Stimulated activated CD8-positive, alpha-beta memory T cell treated with anti-CD3 and anti-CD28 coated beads, Interleukin-7, amount 100 ng/mL, for 1 hour (primary cell): ENCODE measurements at places on chromosomes 3 and 15.

- no peak for DNase-seq
Observed at GRCh38 chr3:99579246-99579645, 59.1 kb upstream of the COL8A1 start.

GRCh38 chr3:101375586-101375985 lies 55.2 kb upstream of the IMPG2 start:
- DNase-seq, result no peak

GRCh38 chr3:127413318-127413673 lies 125.5 kb upstream of the PRR20G start:
- no peak for DNase-seq

- DNase-seq, result no peak
Observed at GRCh38 chr3:172040981-172041963, 1.9 kb downstream of the FNDC3B start.

DNA sequence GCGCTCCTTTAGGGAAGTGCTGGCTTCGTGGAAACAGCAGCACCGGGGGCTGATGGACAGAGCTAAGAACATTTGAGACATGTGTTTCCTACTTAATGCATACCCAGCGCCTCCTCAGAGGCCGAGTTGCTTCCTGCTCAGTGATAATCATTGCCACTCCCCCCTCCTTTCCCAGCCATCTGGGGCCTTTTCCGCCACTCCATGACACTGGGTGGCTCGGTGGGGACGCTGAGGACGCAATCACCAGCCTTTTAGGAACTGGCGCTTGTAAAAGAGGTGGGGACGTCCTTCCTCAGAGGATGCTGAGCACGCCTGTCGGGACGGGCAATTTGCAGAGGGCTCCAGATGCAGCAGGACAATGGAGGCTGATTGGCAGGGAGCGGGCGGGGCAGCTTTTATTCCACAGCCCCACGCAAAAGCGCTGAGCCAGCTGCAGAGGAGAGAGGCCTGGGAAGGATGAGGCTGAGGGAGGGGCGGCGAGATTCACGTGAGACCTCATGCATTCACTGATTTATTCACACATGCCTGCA lies 22.2 kb upstream of the IQSEC1 start:
- no peak for DNase-seq

DNA sequence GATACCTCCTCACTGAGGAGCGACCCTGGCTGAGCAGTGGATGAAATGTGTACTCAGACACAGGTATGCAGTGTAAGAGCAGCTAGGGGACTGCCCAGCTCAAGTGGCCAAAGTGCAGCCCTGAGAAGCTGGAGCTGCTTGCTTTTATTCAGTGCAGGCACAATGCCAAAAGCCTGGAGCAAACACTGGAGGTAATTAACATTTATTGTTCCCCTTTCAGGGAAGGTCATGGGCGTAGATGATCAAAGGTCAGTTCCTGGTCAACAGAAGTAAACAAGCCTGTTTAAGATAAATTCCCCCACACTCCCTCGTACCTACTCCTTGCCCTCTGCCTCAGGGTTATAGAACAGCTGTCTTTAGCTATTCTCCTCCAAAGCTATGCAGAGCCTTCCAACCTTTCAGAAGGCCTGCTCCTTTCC lies 17.5 kb downstream of the PLA2G4F start:
- no peak for DNase-seq

DNA sequence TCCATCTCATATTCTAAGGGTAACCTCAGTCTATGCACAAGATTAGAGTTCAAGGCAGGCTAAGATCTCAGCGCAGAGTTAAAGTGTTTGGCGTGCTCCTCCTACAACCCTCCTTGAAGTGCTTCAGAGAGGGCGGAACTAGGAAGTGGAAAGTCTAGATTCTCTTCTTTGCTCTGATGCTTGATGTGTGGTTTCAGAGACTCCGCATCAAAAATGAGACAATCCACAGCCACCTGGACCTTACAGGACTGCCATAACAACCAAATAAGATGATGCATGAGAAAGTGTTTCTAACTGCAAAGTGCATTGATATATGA lies 161.3 kb upstream of the ATP11B start:
- no peak for DNase-seq

- no peak for DNase-seq
Observed at GRCh38 chr3:31481697-31482096, 51.0 kb upstream of the STT3B start.

GRCh38 chr15:77702211-77702957 lies 69.7 kb upstream of the LINGO1 start:
- no peak for DNase-seq

- DNase-seq, result no peak
Observed at GRCh38 chr3:6697722-6698121, 163.2 kb upstream of the GRM7 start.

GRCh38 chr3:113231391-113231790 lies 20.0 kb downstream of the BOC start:
- DNase-seq, result no peak

GRCh38 chr15:68593828-68594532 lies 15.2 kb downstream of the CORO2B start:
- DNase-seq, result no peak

- DNase-seq, result no peak
Observed at GRCh38 chr3:141430316-141430715, 56.5 kb upstream of the RASA2 start.

DNA sequence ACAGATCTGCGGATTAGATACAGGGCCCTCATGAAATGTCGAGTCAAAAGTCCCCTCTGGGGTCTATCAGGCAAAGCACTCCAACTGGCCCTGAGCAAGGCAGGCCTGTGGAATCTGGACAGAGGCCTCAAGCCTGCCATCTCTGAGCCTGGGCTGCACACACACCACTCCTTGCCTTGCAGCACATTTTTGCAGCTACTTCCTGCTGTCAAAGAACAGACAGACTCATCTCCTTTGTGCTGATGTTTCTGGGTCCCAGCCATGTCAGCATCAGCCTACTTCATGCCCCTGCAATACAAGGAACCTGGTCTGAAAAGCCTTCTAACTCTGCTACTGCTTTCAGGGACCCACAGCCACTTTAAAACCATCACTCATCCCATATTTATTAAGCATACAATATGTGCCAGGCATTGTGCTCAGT lies 60.6 kb upstream of the IL12A start:
- no peak for DNase-seq

DNA sequence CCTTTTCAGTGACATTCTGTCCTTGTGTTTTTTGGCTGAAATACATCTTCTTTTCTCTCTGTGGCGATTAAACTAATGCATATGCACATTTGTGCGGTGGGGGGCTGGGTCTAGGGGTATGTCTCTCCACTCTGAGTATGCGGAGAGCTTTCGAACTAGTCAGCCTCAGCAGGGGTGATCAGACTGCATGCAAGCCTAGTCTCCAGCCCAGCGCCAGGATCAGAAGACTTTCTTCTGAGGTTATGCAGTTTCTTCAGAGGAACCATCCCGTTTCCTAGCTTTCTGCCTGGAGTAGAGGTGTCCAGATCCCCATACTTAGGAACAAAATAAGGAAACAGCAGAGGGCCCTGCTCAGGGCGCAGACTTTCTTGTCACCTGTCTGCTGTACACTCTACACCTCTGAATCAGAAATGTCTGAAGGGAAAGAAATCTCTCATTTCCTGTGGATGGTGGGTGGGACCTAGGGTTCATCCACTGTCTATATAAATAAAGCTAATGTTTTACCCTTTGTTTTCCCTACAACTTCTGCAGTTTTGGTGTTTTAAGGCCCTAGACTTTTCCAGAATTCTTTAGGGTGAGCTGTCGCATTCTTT lies 230.4 kb downstream of the ABHD5 start:
- DNase-seq, result no peak

DNA sequence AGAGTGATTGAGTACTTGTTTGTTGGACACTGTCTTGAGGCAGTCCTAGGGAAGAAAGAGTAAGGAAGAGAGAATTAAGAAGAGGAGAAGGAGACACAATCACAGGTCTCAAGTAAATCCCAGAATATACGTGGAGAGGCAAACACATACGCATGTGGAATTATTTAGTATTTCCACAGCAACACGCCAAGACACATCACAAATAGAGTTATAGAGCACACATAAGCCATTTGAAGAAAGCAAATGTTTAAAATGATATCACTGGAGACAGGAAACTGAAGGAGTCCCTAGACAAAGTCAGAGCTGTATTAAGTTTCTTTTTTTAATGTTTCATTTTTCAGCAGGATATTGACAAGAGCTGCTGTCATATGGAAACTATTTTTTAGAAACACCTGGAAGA lies 206.1 kb upstream of the LRIG1 start:
- DNase-seq, result no peak
